ENCODE measurements at places on chromosomes 5 and 9. TPM values are rescaled to one million over a fixed set of nuclear protein-coding genes. Genes with fewer than 3 reads are reported as not detected.

TYRP1 gene
- total RNA-seq: 1.6 TPM

LRRC26 gene
- total RNA-seq: not detected

HIGD2A gene
- total RNA-seq: 43.4 TPM

EIF4E1B gene
- 0.46 TPM for total RNA-seq

LHX6 gene
- 22.1 TPM for total RNA-seq

ZBED3 gene
- 4.4 TPM for total RNA-seq
